Fibroblast of skin of scalp (primary cell): ENCODE measurements at places on chromosomes 3 and 15.

DNA sequence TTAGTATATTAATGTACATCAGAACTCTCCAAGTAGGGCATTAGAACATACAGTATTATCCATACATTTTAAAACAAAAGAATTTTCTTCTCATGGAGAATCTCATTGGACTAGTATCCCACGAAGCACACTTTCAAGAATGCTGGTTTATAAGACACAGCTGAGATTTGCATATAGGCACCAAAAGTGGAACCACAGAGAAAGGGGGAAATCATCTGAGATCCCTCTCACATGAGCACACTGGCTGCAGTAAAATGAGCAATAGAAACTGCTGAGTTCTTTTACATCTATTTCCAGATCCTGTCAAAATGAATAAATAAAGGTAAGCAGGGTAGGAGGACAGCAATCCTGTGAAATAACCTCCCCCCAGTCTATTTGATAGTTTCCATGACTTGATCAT lies 665.3 kb downstream of the FHIT start:
- no peak for DNase-seq

DNA sequence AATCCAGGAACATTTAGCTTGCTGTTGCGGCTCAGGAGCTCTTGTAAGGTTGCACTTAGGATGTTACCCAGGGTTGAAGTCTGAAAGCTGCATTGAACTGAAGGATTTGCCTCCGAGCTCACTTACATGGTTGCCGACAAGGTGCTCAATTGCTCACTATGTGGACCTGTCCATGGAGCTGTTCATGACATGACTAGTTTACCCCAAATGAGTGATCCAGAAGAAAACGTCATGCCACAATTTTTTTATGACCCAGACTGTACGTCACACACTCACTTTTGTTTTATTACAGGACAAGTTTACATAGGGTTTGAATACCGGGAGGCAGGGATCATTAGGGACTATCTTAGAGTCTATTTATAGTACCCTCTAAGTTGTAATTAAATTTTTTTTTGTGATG lies 21.0 kb upstream of the CLDN11 start:
- no peak for DNase-seq

DNA sequence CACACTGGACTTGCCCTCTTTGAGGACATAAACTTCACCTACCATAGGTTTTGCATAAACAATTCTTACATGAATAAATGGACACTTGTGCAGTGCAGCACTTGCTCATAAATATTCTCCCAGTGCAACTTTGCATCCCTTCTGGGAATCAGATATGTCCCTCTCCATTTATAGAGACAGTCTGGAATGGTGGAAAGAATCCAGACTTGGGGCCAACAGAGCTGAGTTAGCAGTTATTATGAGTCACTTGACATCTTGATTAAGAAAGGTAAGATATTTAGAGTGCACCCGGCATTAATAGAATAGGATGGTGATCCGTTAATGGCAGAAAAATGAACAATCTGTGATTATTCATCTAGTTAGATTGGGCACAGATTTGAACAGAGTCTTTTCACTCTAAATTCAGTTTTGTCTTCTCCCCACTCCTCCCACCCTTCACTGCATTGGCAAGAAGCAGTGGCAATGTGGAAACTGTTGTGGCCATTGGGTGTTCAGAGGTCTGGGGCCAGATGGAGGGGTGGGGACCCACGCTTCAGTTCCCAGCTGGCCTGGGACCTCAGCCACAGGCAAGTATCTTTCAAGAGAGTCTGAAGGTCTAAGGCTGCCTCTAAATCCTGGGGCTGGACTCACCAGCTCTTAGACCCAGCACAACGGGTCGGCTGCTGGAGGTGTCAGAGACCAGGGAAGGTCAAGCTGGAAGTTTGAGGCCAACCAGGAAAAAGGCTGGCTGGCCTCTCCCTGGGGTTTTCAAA lies 58.9 kb upstream of the KY start:
- peak; percentile 44 for DNase-seq

GRCh38 chr15:50277370-50277769 lies 11.8 kb upstream of the HDC start:
- DNase-seq: peak; percentile 12

DNA sequence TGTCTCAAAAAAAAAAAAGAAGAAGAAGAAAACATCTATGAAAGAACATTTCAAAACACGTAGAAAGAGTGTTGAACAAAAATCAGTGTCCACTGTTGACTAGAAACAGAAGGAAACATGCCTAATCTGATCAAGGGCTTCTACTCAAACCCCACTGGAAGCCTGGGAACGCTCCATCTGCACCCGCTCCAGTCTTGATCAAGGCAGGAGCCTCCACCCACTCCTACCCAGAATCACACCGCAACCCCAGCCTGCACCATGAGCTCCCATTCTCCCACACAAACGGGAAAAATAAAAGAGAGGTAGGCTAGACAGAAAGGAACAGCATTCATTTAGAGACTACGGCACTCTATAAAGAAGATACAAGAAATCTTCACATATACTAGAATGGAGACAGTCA lies 40.9 kb upstream of the OCA2 start:
- DNase-seq: no peak

DNA sequence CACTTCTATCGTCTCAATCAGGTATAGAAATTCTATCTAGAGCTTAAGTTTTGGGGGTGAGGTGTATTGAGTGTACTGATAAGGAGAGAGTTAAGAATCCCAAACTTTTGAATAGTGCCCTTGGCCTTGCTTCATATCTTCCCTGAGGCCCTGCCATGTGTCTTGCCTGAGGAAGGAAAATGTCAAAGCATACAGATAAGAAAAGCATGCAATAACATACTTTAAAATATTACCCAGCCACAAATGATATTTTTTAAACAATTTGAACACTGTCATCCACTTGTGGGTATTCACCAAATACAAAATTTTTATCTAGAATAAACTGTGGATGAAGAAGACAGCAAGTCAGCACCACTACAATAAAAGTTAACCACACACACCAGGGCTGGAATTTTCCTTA lies 631.0 kb upstream of the ALCAM start:
- no peak for DNase-seq
